ENCODE measurements at places on chromosomes 11 and 22. TPM values are rescaled to one million over a fixed set of nuclear protein-coding genes. Genes with fewer than 3 reads are reported as not detected.

DNA sequence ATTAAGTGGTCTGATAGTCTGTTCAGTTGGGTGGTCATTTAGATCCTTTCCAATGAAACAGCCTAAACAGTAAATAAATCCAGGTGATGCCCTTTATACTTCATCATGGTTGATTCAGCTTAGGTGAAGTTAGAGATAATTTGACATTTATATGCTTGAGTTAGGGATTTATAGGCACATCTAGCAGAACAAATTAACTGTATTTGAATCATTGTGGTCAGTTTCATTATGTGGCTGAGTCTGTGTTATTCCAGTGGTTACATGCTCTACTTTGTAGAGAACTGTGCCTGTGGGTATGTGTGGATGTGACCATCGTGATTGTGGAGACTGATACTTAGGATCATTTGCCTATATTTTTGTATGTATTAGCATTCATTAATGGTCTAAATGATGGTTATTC lies 194.6 kb downstream of the DDX10 start:
- H3K4me3 ChIP-seq, result no peak overlapping the region
- peaks cover 25% of the 10 kb centered on the region for H3K4me1 ChIP-seq
- DNase-seq, result no peak

DNA sequence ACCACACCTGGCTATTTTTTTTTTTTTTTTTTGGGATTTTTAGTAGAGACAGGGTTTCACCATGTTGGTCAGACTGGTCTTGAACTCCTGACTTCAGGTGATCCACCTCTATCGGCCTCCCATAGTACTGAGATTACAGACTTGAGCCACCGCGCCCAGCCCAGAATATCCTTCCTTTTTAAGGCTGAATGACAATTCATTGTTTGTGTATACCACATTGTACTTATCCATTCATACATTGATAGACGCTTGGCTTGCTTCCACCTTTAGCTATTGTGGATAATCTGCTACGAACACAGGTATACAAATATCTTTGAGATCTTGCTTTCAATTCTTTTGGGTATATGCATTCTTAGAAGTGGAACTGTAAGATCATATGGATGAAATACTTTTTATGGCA lies 10.8 kb upstream of the RASSF10 start:
- H3K36me3 ChIP-seq, result no peaks in the 10 kb centered on the region
- no peak overlapping the region for H3K4me3 ChIP-seq
- no peak for DNase-seq
- H3K4me1 ChIP-seq, result no peaks in the 10 kb centered on the region
- H3K27ac ChIP-seq, result no peak overlapping the region

- H3K4me3 ChIP-seq, result peak overlapping the region; percentile 70
- DNase-seq, result peak; percentile 43
- H3K4me1 ChIP-seq, result peaks cover 76% of the 10 kb centered on the region
Observed at GRCh38 chr22:40237241-40237640, 59.5 kb downstream of the TNRC6B start.

DNA sequence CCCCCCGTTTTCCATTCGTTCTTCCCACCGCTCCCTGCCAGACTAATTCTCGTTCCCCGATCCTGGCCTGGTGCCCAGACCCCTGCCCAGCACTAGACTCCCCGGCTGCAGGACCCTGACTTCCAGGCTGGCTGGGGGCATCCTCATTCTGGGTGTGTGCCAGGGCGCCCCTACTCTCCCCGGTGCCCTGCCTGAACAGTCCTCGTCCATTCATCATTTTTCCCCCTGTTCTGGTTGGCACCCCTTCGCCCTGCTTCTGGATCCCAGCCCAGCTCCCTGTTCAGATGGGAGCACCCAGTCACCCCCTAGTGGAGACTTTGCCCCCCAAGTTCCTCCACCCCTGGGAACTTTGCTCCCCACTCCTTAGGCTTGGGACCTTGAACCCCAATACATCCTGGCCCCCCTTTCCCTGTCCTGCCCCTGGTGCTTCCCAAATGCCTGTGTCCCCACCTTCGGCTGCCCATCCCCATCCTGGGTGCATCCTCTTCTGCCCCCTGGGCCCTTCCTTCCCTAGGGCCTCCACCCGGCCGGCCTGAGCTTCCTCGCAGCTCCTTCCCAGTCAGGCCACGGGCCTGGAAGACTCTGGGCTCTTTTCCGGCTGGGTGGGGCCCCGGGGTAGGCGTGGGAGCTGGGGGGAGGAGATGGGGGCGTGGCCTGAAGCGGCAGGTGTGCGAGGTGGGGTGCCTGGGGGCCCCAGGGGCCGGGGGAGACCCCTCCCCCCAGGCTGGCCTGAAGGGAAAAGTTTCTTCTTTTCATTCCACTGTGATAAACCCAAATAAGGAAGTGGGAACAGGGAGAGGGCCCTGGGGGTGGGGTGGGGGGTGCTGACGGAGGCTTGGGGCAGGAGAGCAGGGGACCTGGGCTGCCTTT lies 908 bp downstream of the PLCB3 start:
- peak overlapping the region; percentile 80 for H3K27ac ChIP-seq
- no peaks in the 10 kb centered on the region for H3K27me3 ChIP-seq
- H3K4me3 ChIP-seq, result peak overlapping the region; percentile 95
- DNase-seq, result no peak
- H3K4me1 ChIP-seq, result peaks cover 32% of the 10 kb centered on the region

DNA sequence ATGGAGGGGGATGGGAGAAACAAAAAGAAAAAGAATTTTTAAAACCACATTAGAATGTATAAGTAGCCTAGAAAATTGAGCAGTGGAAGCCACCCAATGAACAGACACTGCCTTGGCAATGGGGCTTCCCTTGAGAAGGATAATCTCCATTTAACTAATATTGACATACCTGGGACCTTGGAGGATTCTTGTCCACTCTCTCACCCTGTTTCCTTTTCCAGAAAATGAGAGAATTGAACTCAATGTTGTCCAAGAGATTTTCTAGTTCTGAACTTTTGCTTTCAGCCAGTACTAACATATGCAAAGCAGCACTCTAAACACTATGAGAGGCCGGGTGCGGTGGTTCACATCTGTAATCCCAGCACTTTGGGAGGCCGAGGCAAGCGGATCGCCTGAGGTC lies 524 bp downstream of the MS4A8 start:
- H3K27ac ChIP-seq, result no peak overlapping the region
- H3K36me3 ChIP-seq, result no peaks in the 10 kb centered on the region
- no peaks in the 10 kb centered on the region for H3K4me1 ChIP-seq
- peaks cover 10% of the 10 kb centered on the region for H3K27me3 ChIP-seq

DNA sequence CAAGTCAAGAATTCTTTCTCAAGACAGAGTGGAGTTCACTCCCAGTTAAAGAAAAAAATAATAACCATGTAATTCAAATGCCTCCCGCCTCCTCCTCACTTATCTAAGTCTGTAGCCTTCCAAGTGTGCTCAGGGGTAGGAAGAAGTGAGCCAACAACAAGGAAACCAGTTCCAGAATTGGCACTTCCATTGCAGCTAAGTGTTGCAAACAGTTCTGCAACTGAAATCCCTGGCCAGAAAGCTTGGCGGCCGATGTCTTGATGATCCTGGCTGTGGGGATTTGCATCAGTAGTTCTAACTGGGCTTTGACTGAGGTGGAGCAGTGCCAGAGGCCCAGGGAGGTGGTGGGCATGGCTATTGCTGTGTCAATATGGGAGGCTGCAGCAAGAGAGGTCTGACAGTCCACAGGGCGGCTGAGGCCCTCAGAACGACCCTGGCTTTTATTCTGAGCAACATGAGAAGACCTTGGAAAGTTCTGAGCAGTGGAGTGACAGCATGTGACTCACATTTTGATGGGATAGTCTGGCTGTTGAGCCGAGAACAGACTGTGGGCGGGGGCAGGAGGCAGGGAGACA lies 19.2 kb downstream of the DHCR7 start:
- H3K4me1 ChIP-seq, result peaks cover 12% of the 10 kb centered on the region
- no peaks in the 10 kb centered on the region for H3K36me3 ChIP-seq
- H3K27me3 ChIP-seq, result no peaks in the 10 kb centered on the region
- no peak overlapping the region for H3K4me3 ChIP-seq
- H3K27ac ChIP-seq, result no peak overlapping the region

- no peak for DNase-seq
- H3K4me3 ChIP-seq, result no peak overlapping the region
- peak overlapping the region; percentile 15 for H3K27ac ChIP-seq
- peaks cover 70% of the 10 kb centered on the region for H3K4me1 ChIP-seq
- peaks cover 8% of the 10 kb centered on the region for H3K36me3 ChIP-seq
Observed at GRCh38 chr11:48025984-48026340, 45.6 kb downstream of the PTPRJ start.

C11orf87 gene
- not detected for total RNA-seq

DNA sequence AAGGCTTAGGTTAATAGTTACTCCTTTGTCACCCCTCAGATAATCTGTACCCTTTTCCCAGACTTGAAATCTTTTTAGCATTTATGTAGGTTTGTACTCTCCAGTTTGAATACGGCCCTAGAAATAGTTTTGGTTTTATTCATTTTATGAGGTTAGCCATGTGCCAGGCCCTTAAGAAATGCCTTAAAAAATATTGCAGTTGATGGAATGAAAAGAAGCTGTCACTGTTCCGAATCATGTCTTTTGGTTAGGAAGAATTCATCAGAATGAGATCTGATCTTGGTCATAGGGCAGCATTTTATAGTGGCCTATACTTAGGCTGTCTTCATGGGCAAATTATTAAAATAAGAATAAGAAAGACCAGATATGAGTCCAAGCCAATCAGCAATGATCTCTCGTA lies 14.8 kb upstream of the PRSS23 start:
- no peak for DNase-seq
- no peak overlapping the region for H3K4me3 ChIP-seq
- no peak overlapping the region for H3K27ac ChIP-seq

- no peaks in the 10 kb centered on the region for H3K36me3 ChIP-seq
- no peak overlapping the region for H3K4me3 ChIP-seq
- H3K27me3 ChIP-seq, result peaks cover 13% of the 10 kb centered on the region
Observed at GRCh38 chr22:48895831-48896765, 931.6 kb downstream of the BRD1 start.

DNA sequence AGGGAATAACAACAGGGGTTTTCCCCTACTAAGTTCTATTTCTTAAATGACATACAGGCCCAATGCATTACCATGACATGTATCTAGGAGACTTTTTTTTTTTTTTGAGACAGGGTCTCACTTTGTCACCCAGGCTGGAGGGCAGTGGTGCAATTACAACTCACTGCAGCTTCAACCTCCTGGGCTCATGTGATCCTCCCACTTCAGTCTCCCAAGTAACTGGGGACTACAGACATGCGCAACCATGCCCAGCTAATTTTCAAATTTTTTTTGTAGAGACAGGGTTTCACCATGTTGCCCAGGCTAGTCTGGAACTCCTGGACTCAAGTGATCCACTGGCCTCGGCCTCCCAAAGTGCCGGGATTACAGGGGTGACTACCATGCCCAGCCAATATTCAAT lies 7.5 kb downstream of the CPSF7 start:
- no peak overlapping the region for H3K27ac ChIP-seq
- no peaks in the 10 kb centered on the region for H3K27me3 ChIP-seq
- H3K36me3 ChIP-seq, result peaks cover 13% of the 10 kb centered on the region
- no peak for DNase-seq

DNA sequence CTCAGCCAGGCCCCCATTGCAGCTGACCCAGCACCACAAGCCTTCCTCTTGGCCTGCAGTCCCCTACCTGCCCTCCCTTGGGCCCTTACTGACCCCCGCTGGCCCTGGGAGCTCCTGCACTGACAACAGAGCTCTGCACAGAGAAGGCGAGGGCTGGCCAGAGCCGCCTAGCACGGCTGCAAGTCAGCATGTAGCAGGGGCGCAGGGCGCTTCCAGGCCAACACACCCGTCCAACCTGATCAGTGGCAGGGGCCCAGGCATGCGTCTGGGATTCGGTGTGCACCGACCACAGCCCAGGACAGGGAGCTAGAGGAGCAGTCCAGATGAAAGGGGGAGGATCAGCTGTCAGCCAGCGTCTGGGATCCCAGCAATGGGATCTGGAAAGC lies 7.6 kb downstream of the WNT7B start:
- no peak overlapping the region for H3K27ac ChIP-seq
- H3K36me3 ChIP-seq, result no peaks in the 10 kb centered on the region
- H3K4me3 ChIP-seq, result no peak overlapping the region
- peaks cover 31% of the 10 kb centered on the region for H3K27me3 ChIP-seq
- no peak for DNase-seq

GRCh38 chr11:122898799-122899198 lies 16.2 kb downstream of the JHY start:
- DNase-seq, result no peak
- H3K4me3 ChIP-seq, result no peak overlapping the region
- no peaks in the 10 kb centered on the region for H3K27me3 ChIP-seq
- peaks cover 13% of the 10 kb centered on the region for H3K4me1 ChIP-seq

- no peaks in the 10 kb centered on the region for H3K36me3 ChIP-seq
- no peaks in the 10 kb centered on the region for H3K4me1 ChIP-seq
- no peak overlapping the region for H3K27ac ChIP-seq
- no peak for DNase-seq
Observed at GRCh38 chr11:91871791-91872190, 352.8 kb upstream of the FAT3 start.

GRCh38 chr11:17798253-17798652 lies 63.7 kb downstream of the KCNC1 start:
- no peaks in the 10 kb centered on the region for H3K4me1 ChIP-seq
- no peaks in the 10 kb centered on the region for H3K27me3 ChIP-seq
- no peak for DNase-seq
- H3K27ac ChIP-seq, result no peak overlapping the region
- no peak overlapping the region for H3K4me3 ChIP-seq

GRCh38 chr11:2743427-2744110 lies 43.8 kb upstream of the KCNQ1OT1 start:
- H3K27ac ChIP-seq, result no peak overlapping the region
- H3K27me3 ChIP-seq, result no peaks in the 10 kb centered on the region
- DNase-seq, result no peak
- no peaks in the 10 kb centered on the region for H3K36me3 ChIP-seq
- H3K4me1 ChIP-seq, result no peaks in the 10 kb centered on the region

DNA sequence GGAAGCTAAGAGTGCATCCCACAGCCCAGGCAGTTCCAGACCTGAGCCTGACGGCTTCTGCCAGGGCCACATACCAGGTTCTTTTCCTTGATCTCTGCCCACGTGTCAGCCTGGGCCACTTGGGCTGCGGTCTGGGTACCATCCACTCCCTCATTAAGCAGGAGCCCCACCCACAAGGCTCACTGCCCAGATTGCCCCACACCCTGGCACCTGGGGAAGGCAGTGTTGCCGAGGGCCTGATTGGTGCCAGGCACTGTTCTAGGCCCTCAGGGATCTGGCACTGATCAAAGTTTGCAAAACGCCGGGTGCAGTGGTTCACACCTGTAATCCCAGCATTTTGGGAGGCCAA lies 15.4 kb downstream of the GGA1 start:
- no peak for DNase-seq
- H3K27ac ChIP-seq, result no peak overlapping the region
- H3K36me3 ChIP-seq, result peaks cover 2% of the 10 kb centered on the region

- H3K4me3 ChIP-seq, result no peak overlapping the region
- no peak for DNase-seq
- H3K4me1 ChIP-seq, result peaks cover 26% of the 10 kb centered on the region
- no peaks in the 10 kb centered on the region for H3K27me3 ChIP-seq
Observed at GRCh38 chr11:64263947-64264317, 12.6 kb downstream of the PLCB3 start.

- no peak for DNase-seq
- H3K36me3 ChIP-seq, result no peaks in the 10 kb centered on the region
- H3K4me1 ChIP-seq, result no peaks in the 10 kb centered on the region
- peaks cover 14% of the 10 kb centered on the region for H3K27me3 ChIP-seq
- no peak overlapping the region for H3K27ac ChIP-seq
- no peak overlapping the region for H3K4me3 ChIP-seq
Observed at GRCh38 chr11:119983816-119984215, 154.1 kb downstream of the TRIM29 start.

OR8D1 gene
- total RNA-seq, result not detected
